ENCODE measurements at places on chromosomes 2 and 18. TPM values are rescaled to one million over a fixed set of nuclear protein-coding genes. Genes with fewer than 3 reads are reported as not detected.

DNA sequence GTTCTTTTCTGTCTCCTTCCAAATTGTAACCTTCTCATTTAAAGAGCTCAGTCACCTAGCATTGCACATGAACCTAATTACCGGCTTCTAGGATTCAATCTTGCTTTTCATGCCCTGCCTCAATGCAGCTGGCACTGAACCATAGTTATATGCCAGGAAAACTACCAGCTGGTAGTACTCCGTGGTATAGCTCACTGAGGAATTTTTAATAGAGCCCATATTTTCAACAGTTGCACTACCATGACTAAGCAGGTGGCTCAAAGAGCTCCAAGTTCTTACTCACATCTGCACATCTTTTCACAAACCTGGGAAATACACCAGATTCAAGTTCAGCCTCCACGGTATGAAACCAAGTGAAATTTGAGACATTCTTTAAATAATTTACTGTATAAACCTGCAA, 363.5 kb downstream of the GRB14 start:
- DNase-seq, result no peak

DNA sequence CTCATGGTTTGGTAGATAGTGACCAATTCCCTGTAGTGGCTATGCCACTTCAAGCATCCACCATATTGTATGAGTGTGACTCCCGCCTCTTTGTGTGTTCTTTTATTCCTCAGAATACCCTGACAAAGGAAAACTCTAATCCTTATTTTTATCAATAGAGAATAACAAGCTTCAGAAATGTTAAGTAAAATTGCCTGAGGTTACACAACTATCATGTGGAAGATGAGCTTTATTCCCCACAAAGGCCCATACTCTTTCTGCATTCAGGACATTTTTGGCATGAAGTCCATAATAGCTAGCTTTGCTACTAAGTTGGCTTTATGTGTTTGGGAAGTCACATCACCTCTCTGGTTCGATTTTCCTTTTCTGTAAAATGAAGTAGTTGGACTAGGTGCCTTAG, 276.8 kb downstream of the PIK3C3 start:
- no peak for DNase-seq

DNA sequence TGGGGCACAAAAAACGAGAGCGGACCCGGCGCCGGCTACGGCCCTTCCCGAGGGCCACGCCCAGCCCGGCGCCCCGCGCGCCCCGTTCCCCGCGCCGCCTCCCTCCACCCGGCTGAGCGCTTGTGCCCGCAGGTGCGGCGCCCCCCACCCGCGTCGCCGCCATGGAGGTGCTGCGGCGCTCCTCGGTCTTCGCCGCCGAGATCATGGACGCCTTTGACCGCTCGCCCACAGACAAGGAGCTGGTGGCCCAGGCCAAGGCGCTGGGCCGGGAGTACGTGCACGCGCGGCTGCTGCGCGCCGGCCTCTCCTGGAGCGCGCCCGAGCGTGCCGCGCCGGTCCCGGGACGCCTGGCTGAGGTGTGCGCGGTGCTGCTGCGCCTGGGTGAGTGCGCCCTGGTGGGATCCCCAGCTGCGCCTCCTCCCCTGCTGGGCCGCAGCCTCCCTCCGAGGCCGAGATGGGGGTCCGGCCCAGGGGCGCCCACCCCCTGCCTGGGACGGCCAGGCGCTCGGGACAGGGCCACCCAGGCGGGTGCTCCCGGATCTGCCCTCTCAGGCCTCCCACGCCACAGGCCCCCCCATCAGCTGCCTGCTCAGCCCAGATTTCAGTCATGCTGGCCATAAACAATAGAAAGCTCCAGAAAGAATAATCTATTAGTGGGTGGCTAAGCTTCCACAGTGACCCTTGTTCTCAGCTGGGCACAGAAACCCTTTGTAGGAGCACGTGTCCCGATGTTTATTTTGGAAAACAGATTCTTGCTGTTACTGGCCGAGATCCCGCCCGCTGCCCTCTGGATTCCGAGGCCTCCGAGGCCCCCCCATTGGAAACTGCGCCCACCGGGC, 997 bp downstream of the BOK start:
- peak; percentile 70 for DNase-seq

- DNase-seq, result no peak
These were observed 548.6 kb upstream of the ZEB2 start for GRCh38 chr2:145068509-145068908.

ALK gene
- 0.03 TPM for total RNA-seq

DES gene
- total RNA-seq, result 0.77 TPM

FSHR gene
- total RNA-seq, result not detected

CD28 gene
- total RNA-seq, result not detected

DNA sequence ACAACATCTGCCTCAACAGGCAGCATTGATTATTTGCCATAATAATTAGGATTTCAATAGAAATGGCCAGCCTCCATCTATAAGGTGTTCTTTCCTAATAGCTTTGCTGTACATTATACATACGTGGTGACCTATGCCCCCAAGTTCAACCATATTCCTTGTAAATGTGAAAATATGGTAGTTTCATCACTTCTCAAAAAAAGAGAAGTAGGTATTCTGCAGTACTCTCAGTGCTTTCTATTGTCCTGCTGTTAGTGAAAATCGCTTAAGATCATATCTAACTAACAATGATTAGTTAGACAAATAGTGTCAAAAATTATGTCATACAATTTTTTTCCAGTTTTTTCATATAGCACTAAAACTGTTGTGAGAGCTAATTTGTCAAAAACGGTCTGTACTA, 79.6 kb downstream of the SLC4A10 start:
- DNase-seq, result no peak

GRCh38 chr18:43876286-43876685, 599.0 kb upstream of the SYT4 start:
- no peak for DNase-seq

SP3 gene
- total RNA-seq, result 88.5 TPM

DNA sequence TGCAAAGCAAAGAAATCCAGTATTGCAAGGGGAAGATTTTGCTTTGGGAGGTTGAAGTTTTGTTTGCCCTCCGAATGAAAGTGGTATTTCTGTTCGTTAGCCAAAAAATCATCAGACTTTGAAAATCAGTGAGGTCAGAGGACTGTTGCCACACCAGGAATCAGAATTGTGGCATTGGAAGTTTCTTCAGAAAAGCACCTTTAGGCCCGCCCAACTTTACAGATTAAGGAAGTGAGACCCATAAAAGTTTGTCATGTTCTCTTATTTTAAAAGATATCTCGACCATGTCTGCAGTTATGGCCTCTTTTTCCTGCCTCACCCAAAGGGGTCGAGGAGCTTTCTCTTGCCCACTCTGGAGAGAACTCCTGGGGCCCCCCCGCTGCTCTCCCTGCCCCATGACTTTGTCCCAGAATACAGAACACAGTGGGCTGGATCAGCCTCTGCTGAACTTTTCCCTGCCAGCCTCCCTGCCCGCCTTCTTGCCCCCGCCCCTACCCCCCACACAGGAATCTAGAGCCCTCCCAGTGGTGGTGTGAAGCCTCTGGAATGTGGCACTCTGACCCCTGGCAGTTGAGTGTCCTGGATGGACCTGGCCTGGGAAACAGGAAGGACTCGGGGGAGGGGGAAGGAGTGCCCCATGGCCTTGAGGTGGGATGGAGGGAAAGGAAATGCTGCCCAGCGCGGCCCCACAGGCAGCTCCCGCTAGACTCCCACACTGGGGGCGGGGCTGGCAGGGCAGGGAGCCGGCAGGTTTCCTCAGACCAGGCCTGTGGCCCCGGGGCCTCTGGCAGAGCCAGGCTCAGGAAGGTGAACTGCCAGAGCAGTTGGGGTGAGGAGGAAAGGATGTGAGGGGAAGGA, 25.3 kb downstream of the CRIM1 start:
- peak; percentile 89 for DNase-seq

- DNase-seq, result peak; percentile 13
These were observed 118.1 kb downstream of the PRPF40A start for GRCh38 chr2:152598975-152599759.

DNA sequence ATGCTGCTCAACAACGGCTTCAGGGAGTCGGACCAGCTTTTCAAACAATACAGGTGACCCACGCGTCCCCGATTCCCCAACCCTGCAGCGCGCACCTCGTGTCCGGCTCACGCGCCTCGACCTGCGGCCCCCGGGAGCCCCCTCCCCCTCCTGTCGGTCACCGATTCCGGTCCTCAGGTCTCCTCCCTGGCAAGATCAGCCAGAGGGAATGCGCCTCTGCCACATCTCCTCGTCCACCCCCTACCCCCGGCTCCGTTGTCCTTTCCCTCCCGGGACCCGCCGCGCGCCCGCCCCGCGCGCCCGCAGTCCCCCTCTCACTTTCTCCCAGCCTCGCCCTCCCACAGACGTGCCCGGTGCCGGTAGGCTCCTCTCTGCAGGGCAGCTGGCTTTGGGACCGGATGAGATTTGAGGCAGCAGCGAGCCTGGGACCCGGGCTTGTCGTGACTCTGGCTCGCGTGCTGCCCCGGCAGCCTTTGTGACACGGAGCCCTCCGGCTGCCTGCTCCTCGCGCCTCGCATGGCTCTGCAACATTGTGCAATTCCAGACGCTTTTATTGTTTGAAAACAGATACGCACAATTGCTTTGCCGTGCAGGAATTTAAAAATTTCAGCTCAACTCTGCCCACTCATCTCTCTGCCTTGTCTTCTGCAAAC, 558 bp downstream of the TTC39C start:
- peak; percentile 41 for DNase-seq

- DNase-seq, result peak; percentile 30
These were observed 3.4 kb downstream of the SERPINB2 start for GRCh38 chr18:63890950-63891304.

ASTL gene
- total RNA-seq, result not detected

Measured in Daoy (cell line).